SK-N-SH treated with all-trans-retinoic acid at 6 μM for 48 hours (cell line): ENCODE measurements at places on chromosomes 3 and 15.

GRCh38 chr15:70474471-70475406 lies 288.6 kb downstream of the UACA start:
- ATAC-seq, result peak; percentile 79

- peak; percentile 63 for ATAC-seq
These were observed 106.7 kb upstream of the SNRPN start for GRCh38 chr15:24848050-24848449.

GRCh38 chr15:36880913-36881460 lies 219.4 kb downstream of the MEIS2 start:
- no peak for ATAC-seq

- ATAC-seq, result peak; percentile 33; the same call in 1 of the 3 replicates
These were observed 208.5 kb upstream of the LINGO1 start for GRCh38 chr15:77840991-77841775.

GRCh38 chr3:14214764-14215163 lies 36.1 kb downstream of the LSM3 start:
- no peak for ATAC-seq

DNA sequence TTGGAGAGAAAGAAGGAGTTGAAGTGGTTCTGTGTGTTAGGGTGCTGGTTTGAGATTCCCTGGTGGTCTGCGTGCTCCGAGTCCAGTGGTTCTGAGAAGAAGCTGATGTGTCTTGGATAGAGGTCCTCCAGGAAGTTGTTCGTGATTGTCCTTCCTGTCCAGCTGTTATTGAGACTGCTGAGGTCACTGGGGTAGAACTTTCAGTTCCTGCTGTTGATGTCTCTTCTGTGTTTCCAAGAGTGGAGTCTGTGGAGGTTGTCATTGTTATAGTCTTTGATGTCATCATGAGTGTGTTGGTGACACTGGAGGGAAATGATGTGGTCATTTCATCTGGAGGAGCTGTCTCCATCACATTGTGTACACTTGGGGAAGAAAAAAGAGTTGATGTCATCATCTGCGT lies 20.8 kb downstream of the MUC4 start:
- no peak for ATAC-seq
